Peyer's patch (tissue), 4 donors: ENCODE measurements at places on chromosomes 16 and 17. TPM values are rescaled to one million over a fixed set of nuclear protein-coding genes. Genes with fewer than 3 reads are reported as not detected.

TP53TG3B gene
- not detected for total RNA-seq

KRT20 gene
- total RNA-seq = 803 TPM

MYO1D gene
- 321 TPM for total RNA-seq

FA2H gene
- 36.9 TPM for total RNA-seq

ZSCAN10 gene
- total RNA-seq = not detected

TEPSIN gene
- total RNA-seq = 156 TPM

RASL10B gene
- 1.1 TPM for total RNA-seq

FBXO39 gene
- 0.53 TPM for total RNA-seq

RNF43 gene
- 69.4 TPM for total RNA-seq

FMNL1 gene
- 15.4 TPM for total RNA-seq

NUPR1 gene
- total RNA-seq = 2.7 TPM

GRCh38 chr17:42002792-42003301, 14.4 kb downstream of the DNAJC7 start:
- H3K36me3 ChIP-seq = no peaks in the 10 kb centered on the region
- H3K27me3 ChIP-seq = no peaks in the 10 kb centered on the region
- H3K27ac ChIP-seq = no peak overlapping the region
- no peak overlapping the region for H3K4me3 ChIP-seq
- no peak for DNase-seq

DNA sequence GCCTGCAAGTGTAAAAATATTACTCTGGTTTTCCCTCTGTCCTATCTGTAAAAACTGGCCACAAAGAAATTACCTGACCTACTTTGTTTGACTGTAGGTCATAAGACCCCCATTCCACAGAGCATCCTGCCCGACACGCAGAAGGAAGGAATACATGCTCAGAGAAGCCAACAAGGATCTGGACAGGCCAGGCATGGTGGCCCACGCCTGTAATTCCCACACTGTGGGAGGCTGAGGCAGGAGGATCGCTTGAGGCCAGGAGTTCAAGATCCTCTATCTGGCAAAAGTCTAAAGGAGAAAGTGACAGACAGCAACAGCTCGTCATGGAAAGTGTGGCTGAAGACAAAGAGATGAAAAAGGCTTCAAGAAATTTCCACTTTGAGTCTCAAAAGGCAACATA, 78.2 kb upstream of the RNU2-1 start:
- no peak overlapping the region for H3K27ac ChIP-seq
- no peaks in the 10 kb centered on the region for H3K27me3 ChIP-seq
- no peak overlapping the region for H3K4me3 ChIP-seq
- DNase-seq = peak; percentile 3
- H3K4me1 ChIP-seq = no peaks in the 10 kb centered on the region

GRCh38 chr17:42608305-42609181, 631 bp downstream of the RETREG3 start:
- H3K27ac ChIP-seq = peak overlapping the region; percentile 95
- peak overlapping the region; percentile 94 for H3K4me3 ChIP-seq
- H3K36me3 ChIP-seq = no peaks in the 10 kb centered on the region
- DNase-seq = no peak
- peaks cover 32% of the 10 kb centered on the region for H3K4me1 ChIP-seq

GRCh38 chr16:23310744-23311143, 8.6 kb downstream of the SCNN1B start:
- no peaks in the 10 kb centered on the region for H3K27me3 ChIP-seq
- no peaks in the 10 kb centered on the region for H3K4me1 ChIP-seq
- DNase-seq = no peak

DNA sequence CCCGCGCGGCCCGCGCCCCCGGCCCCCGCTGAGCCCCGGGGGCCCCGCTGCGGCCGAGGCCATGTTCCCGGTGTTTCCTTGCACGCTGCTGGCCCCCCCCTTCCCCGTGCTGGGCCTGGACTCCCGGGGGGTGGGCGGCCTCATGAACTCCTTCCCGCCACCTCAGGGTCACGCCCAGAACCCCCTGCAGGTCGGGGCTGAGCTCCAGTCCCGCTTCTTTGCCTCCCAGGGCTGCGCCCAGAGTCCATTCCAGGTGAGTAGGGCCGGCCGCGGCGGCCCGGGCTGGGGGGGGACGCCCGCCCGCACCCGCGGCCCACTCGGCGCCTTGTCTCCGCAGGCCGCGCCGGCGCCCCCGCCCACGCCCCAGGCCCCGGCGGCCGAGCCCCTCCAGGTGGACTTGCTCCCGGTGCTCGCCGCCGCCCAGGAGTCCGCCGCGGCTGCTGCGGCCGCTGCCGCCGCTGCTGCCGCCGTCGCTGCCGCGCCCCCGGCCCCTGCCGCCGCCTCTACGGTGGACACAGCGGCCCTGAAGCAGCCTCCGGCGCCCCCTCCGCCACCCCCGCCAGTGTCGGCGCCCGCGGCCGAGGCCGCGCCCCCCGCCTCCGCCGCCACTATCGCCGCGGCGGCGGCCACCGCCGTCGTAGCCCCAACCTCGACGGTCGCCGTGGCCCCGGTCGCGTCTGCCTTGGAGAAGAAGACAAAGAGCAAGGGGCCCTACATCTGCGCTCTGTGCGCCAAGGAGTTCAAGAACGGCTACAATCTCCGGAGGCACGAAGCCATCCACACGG, 504 bp downstream of the MAZ start:
- peak; percentile 73 for DNase-seq
- H3K36me3 ChIP-seq = no peaks in the 10 kb centered on the region
- peaks cover 18% of the 10 kb centered on the region for H3K4me1 ChIP-seq
- H3K4me3 ChIP-seq = peak overlapping the region; percentile 79
- H3K27ac ChIP-seq = peak overlapping the region; percentile 85

DNA sequence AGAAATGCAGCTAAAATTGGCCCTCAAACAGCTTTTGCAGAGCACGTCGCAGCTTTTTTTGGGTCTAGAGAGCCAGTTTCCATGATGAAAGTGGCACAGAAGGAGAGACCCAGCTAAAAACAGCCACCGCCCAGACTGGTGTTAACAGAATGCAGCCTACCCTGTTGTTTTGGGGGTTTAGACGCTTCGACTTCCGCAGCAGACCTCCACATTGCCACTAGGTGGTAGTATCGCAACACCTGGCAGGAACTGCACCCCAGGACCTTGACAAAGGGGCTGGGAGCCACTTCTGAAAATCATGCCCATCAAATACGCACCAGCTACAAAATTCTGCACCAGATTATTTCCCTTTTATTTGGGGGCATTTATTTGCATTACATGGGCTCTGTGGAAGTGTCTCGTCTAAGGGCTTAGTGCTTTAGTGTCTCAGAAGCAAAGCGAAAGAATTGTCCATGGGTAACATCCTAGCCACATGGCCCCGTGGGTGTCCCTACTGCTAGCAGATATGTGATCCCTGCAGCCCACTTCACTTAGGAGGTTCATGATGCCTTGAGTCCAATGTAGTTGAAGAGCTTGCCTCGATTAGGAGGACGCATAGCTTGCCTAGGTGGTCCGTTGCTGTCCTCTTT, 167.1 kb downstream of the HAPSTR1 start:
- no peaks in the 10 kb centered on the region for H3K27me3 ChIP-seq
- no peak for DNase-seq
- no peak overlapping the region for H3K27ac ChIP-seq
- no peaks in the 10 kb centered on the region for H3K36me3 ChIP-seq
- H3K4me1 ChIP-seq = no peaks in the 10 kb centered on the region

DNA sequence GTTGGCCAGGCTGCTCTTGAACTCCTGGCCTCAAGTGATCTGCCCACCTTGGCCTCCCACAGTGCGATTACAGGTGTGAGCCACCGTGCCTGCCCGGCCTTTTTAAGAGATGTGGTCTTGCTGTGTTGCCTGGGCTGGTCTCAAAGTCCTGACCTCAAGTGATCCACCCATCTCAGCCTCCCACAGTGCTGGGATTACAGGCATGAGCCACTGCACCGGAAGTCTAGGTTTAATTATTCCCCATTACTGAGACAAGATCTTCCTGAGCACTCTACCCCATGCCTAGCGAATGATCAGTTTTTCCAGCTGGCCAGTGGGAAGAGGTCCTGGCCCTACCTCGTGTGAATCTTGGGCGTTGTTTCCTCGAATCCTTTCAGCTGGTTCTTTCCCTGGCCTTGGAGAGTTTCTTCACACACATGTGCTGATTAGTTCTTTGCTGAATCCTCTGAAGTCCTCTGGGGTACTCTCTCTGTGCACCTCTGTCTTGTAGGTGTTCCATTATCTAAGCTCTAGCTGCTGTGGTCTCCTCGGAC, 18.9 kb downstream of the C16orf54 start:
- H3K4me3 ChIP-seq = no peak overlapping the region
- no peak overlapping the region for H3K27ac ChIP-seq
- H3K4me1 ChIP-seq = peaks cover 5% of the 10 kb centered on the region
- no peaks in the 10 kb centered on the region for H3K36me3 ChIP-seq
- no peak for DNase-seq

GRCh38 chr16:21620592-21620991, 21.2 kb downstream of the METTL9 start:
- no peaks in the 10 kb centered on the region for H3K27me3 ChIP-seq
- peaks cover 5% of the 10 kb centered on the region for H3K36me3 ChIP-seq

DNA sequence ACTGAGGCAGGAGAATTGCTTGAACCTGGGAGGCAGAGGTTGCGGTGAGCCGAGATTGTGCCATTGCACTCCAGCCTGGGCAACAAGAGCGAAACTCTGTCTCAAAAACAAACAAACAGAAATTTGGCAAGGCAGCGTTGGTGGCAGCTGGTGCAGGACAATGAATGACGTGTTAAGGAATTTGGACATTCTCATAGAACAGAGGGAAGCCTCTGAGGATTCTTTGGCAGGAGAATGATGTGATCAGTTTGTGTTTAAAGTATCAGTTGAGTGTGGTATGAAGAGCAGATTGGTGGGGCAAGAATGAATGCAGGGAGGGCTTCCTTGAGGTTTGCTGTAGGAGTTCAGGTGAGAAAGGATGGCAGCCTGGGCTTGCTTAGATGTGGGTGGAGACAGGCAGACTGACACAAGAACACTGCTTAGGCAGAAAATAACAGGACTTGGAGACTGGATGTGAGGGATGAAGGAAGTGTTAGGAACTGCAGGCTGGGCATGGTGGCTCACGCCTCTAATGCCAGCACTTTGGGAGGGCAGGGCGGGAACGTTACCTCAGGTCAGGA, 4.8 kb downstream of the CYB5D2 start:
- H3K4me1 ChIP-seq = peaks cover 15% of the 10 kb centered on the region
- no peak overlapping the region for H3K27ac ChIP-seq
- no peak overlapping the region for H3K4me3 ChIP-seq
- no peaks in the 10 kb centered on the region for H3K27me3 ChIP-seq

DNA sequence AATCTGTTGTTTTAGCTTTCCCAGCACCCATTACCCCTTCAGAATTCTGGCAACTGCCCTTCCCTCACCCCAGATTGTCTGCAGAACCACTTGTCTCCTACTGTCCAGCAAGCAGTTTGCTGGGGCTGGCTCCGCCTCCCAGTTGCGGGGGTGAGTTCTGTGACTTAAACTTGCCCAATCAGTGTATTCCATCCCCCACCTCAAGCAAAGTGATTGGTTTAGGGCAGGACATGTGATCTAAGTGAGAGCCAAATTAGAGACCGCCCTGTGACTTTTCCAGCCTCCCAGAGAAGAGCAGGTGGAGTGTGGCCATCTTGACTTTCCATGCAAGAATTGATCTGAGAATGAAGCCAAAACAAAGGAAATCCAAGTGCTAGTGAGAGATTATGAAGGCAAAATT, 22.7 kb upstream of the SRCIN1 start:
- no peak overlapping the region for H3K4me3 ChIP-seq
- H3K27ac ChIP-seq = no peak overlapping the region
- H3K27me3 ChIP-seq = no peaks in the 10 kb centered on the region
- H3K4me1 ChIP-seq = no peaks in the 10 kb centered on the region

- H3K27ac ChIP-seq = peak within 1 kb of the TSS; percentile 68
- peak within 1 kb of the TSS; percentile 65 for H3K4me3 ChIP-seq
- peak; percentile 95 for DNase-seq
- peaks cover 4% of the 10 kb centered on the region for H3K4me1 ChIP-seq
Measured at GRCh38 chr17:54968262-54968987, at the start of the genes COX11 and STXBP4. Gene COX11, minus strand, starts transcription at chr17:54968654. Its CDS starts 8 bp downstream, at chr17:54968646. Gene STXBP4, plus strand, starts transcription at chr17:54968765. Its CDS starts 17,455 bp downstream, at chr17:54986220.

- peak overlapping the region; percentile 75 for H3K27ac ChIP-seq
- no peaks in the 10 kb centered on the region for H3K36me3 ChIP-seq
- no peaks in the 10 kb centered on the region for H3K4me1 ChIP-seq
- H3K27me3 ChIP-seq = no peaks in the 10 kb centered on the region
- peak overlapping the region; percentile 56 for H3K4me3 ChIP-seq
Measured at GRCh38 chr17:43645450-43645764, 16.3 kb downstream of the MEOX1 start.

- DNase-seq = no peak
- no peaks in the 10 kb centered on the region for H3K27me3 ChIP-seq
- no peak within 1 kb of the TSS for H3K4me3 ChIP-seq
- H3K27ac ChIP-seq = no peak within 1 kb of the TSS
Measured at GRCh38 chr16:1918351-1919326, at the start of gene HS3ST6. Gene HS3ST6, minus strand, starts transcription at chr16:1918415. Its CDS starts 92 bp downstream, at chr16:1918323.

DNA sequence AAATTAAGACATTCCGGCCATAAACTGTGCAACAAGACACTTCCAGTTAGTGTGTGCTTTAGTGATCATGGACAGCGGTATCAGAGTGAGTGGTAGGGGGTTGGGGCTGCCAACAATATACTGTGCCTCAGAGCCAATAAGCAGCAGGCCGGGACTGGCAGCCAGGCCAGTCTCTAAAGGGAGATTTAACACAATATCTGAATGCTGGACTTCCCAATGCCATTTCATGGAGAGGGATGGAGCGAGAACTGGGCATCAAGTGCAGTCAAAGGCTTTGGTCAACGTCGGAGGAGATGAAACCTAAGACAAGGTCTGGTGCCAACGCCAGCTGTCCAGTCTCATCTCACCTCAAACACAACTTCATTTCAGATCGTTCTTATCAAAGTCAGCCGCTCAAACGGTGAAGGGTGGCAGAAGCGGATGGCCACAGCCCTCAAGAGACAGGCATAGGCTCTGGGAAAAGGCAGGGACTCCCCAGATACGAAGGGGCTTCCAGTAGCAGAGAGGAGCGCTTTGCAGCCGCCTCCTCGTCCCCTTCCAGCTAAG, 935 bp downstream of the USP32 start:
- peak overlapping the region; percentile 96 for H3K4me3 ChIP-seq
- peak overlapping the region; percentile 89 for H3K27ac ChIP-seq
- H3K4me1 ChIP-seq = no peaks in the 10 kb centered on the region
- H3K27me3 ChIP-seq = no peaks in the 10 kb centered on the region

GRCh38 chr16:25796239-25796638, 104.5 kb downstream of the HS3ST4 start:
- no peak overlapping the region for H3K27ac ChIP-seq
- no peaks in the 10 kb centered on the region for H3K4me1 ChIP-seq
- DNase-seq = no peak

- no peaks in the 10 kb centered on the region for H3K36me3 ChIP-seq
- H3K27me3 ChIP-seq = no peaks in the 10 kb centered on the region
- H3K4me3 ChIP-seq = no peak overlapping the region
- H3K4me1 ChIP-seq = no peaks in the 10 kb centered on the region
- peak; percentile 73 for DNase-seq
Measured at GRCh38 chr17:18203308-18203707, 19.7 kb downstream of the ALKBH5 start.

GRCh38 chr17:20046629-20047028, 37.5 kb downstream of the SPECC1 start:
- DNase-seq = no peak
- no peaks in the 10 kb centered on the region for H3K36me3 ChIP-seq
- no peaks in the 10 kb centered on the region for H3K27me3 ChIP-seq
- no peaks in the 10 kb centered on the region for H3K4me1 ChIP-seq

- H3K27me3 ChIP-seq = no peaks in the 10 kb centered on the region
- no peak for DNase-seq
- no peaks in the 10 kb centered on the region for H3K4me1 ChIP-seq
- no peaks in the 10 kb centered on the region for H3K36me3 ChIP-seq
- no peak overlapping the region for H3K4me3 ChIP-seq
Measured at GRCh38 chr16:28891964-28892890, 13.9 kb downstream of the ATP2A1 start.
